Fibroblast of skin of abdomen (primary cell): ENCODE measurements at places on chromosomes 7 and 10.
A peak's percentile ranks its signal among the peaks of the same experiment; 100 is the strongest.

DNA sequence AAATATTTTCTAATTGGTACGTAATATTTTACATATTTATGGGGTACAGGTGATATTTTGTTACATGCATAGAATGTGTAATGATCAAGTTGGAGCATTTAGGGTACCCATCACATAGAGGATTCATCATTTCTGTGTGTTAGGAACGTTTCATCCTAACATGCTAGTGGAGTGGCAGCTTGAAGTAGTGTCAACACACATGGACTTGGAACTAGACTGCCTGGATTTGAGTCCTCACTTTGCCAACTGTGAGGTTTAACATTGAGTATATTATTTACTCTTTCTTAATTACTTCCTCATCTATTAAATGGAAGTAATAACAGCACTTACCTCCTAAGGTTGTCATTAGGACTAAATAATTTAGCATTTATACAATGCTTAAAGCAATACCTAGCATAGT is 241.9 kb downstream of the PLXDC2 start:
- no peak for DNase-seq

DNA sequence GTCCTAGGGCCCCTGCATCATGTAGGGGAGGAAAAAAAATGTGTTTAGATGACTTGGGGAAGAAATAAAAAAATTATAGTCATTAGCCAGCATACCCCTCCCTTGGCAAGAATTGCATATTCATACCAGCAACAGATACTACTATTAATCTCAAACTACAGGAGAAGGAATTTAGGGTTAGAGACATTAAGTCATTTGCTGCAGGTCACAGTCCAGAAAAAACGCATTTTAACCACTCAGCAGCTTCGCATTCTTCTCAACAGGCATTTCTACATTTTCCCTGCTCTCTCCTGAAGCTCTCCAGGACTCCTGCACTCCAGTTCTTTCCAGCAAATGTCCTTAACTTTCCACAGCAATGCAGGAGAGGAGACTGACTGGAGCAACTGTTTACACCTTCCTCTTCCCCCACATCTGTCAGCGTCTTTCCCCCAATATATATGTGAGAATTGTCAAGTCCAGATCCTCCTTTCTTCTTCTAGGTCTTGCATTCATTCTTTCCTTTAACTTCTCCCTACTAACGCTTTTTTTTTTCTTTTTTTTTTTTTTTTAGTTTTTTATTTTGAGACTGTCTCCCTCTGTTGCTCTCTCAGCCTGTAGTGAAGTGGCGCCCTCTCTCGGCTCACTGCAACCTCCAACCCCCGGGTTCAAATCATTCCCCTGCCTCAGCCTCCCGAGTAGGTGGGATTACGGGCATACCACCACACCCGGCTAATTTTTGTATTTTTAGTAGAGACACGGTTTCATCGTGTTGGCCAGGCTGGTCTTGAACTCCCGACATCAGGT is 35.6 kb downstream of the PRPS1L1 start:
- no peak for DNase-seq

DNA sequence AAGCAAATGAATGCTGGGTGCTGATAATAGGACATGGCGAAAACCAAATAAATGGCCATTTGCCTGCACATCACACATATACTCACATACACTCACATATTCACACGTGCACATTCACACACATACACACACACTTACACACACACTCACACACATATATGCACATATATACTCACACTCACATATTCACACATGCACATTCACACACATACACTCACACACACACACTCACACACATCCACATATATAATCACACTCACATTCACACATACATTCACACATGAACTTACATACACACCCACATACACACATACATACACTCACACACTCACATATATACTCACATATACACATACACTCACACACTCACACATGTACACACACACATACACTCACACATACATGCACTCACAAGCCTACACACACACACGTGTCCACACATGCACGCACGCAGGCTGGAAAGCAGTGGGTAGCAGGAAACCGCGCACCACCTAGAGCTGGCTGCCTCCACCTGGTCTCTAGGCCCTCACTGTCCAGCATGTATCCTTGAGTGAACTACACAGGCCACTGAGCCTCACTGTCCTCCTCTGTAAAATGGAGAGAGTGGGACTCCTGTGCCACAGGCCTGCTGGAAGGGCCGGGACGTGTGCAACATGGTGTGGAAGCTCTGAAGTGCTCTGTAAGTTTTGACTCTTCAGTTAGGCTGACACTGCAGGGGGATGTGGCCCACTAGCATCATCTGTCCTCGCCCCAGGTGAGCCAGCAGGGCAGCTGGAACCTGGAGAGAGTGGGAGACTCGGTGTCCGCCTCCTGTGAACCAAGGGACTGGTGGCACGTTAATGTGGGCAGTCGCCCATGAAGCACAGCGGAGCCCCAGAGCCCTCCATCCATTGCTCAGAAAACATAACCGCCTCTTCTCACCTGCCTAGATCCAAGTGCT is 14.9 kb downstream of the TMEM72 start:
- DNase-seq: no peak

DNA sequence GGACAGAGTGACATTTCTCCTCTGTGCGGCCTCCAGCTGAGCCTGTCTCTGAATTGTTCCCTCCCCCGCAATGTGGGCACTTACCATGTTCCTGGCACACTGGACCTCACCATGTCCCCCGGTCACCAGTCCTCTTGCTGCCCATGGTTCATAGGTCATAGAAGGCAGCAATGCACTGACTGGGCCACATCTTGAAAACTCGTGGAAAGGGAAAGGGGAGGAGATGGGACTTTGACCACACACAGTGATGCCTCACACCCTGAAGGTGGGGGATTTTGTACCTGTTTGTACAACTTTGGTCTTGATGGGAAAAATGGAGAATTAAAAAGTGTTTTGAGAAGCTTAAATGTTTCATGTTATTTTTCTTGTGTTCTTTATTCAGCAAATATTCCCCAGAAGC is 61.7 kb upstream of the LRGUK start:
- DNase-seq: no peak

GRCh38 chr10:132957131-132957530 is 14.8 kb upstream of the CFAP46 start:
- DNase-seq: no peak

DNA sequence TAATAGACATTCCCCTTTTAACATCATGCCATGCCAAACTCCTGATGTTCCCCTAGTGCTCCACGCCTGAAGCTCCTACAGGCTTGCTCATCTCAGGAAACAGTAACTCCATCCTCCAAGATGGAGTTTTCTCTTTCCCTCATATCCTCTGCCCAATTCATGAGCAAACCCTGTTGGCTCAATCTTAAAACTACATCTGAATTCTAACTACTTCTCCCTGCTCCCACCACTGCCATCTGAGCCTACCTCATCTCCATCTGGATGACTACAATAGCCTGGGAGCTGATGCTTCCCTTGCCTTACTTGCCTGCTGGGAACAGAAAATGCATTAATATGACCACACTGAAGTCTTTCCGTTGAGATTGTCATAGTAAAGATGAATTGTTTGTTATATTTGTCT is 271.7 kb upstream of the MKLN1 start:
- DNase-seq: no peak

GRCh38 chr7:90593205-90593604 is 2.9 kb upstream of the CDK14 start:
- peak; percentile 20 for DNase-seq

DNA sequence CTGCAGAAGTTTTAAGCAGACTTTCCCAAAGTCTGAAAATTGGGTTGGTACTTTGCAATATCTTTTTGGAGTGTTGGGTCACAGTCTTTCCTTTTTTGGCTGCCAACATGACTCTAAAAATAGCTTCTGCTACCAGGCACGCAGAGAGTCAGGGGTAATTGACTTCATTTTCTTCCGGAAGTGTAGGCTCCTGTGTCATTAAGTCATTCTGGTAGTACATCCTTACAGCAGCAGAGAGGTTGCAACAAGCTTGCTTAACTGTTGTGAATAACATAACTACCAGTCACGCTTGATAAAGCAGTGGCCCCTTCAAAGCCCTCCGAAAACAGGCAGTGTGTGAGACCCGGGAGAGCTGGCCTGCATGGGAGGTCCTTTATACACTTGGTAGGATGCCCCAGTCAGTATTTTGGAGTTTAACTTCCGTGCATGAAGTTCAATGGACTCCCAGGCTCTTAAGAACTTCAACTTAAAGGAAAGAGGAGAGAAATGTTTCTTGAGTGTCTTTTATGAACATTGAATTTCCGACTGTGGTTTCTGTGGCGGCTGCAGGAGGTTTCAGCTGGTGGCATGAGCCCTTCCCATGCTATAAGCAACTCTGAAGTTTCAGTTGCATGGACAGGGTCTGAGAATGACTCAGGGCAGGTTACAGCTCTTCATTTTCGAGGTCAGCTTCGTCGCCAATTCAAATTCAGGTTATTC is 310.7 kb downstream of the GALNT17 start:
- no peak for DNase-seq

DNA sequence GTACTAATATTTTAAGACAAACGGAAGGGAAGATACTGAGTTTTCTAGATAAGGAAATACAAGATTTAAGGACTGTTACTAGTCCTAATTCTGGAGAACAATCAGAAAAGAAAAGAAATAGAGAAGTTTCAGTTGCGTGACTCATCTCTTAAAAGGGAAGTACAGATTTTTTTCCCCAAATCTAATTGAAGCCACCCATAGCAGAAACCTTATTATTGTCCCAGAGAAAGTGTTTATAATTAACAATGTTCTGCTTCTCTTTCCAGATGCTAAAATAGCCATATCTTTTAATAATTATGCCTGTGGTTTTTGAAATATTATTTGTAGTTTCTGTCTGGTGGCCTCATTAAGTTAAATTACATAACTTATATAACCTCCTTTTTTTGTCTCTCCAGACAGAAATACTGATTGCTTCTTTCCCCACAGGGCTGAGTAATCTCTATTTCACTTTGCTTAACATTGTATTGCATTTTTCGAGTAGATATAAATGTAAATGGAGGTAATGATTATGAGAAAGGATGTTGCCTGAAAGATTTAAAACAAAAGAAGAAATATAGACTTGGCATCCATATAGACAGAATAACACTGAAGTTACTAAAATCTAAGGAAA is 240.7 kb upstream of the MBL2 start:
- DNase-seq: no peak

- DNase-seq: no peak
Measured at GRCh38 chr7:110296321-110296720, 794.6 kb upstream of the LRRN3 start.

- no peak for DNase-seq
Measured at GRCh38 chr10:111525696-111526095, 448.9 kb downstream of the ADRA2A start.

- peak; percentile 36 for DNase-seq
Measured at GRCh38 chr10:18195060-18195799, 55.0 kb downstream of the CACNB2 start.

DNA sequence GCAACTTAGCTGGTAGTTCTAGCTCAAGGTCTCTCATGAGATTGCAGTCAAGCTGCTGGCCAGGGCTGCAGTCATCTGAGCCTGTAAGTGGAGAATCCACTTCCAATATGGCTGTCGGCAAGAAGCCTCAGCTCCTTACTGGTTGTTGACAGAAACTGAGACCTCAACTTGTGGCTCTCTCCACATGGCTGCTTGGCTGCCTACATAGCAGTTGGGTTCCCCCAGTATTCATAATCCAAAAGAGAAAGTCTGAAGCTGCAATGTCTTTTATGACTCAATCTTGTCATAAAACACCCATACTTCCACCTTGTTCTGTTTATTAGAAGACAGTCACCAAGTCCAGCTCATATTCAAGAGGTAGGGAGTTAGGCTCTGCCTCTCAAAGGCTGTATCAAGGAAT is 334.9 kb upstream of the KMT2E start:
- DNase-seq: no peak

GRCh38 chr10:127372361-127372760 is 176.0 kb upstream of the INSYN2A start:
- DNase-seq: no peak

DNA sequence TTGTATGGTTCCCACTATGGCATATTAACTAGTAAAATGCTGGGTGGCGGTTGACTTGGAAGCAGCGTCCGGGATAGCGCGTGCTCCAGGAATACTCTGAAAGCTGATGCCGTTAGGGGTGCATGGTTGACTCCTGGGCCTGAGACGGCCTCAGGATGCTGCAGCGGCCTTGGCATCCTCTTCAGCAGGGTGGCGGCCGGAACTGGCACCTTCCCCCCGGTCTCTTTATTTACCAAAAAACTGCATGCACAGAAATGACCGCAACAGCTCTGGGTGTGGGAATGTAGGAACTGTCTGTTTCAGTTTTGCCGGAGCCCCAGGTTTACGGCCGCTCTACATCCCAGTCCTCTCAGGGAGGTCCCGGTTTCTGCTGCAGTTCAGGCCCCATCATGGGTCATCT is 28.8 kb downstream of the PFKP start:
- DNase-seq: no peak

GRCh38 chr10:62373995-62374861 is at the start of gene ZNF365:
Gene ZNF365 (plus strand): TSS chr10:62374369. CDS start chr10:62376194, 1,825 bp downstream.
- DNase-seq: peak; percentile 45

- no peak for DNase-seq
Measured at GRCh38 chr10:71211775-71212317, 524 bp upstream of the UNC5B start.

DNA sequence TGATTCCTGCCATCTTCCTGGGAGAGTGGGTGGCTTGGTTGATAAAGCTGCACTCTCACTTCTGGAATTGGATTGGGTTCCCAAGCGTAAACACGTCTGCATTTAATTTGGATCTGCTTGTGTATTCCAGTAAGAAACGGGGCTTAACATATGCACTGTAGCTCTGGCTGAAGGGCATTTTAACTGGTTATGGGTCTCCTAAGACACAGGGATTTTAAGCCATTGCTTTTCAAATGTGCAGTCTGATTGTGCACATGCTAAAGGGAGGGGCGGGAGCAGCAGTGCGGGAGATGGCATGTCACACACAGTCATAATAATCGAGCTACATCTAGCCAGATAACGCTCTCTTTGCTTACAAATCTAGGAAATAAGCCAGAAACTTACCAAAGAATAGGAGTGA is 247.3 kb upstream of the LYZL1 start:
- DNase-seq: peak; percentile 37

DNA sequence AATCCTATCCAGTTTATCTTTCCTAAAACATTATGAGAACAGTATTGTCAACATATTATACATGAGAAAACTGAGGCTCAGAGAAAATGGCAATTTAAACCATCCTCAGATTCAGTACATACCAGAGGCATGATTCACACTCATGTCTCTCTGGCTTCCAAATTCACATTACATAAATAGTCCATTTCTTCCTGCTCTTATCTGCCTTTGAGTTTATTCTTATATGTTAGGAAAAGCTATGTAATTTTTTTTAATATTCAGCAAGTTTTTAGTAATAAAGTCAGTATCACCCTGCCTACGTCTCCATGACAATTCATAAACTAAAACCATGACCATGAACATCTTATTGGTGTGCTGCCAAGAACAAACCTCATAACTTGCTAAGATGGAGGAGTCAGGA is 1260.2 kb upstream of the SORCS1 start:
- peak; percentile 71 for DNase-seq

DNA sequence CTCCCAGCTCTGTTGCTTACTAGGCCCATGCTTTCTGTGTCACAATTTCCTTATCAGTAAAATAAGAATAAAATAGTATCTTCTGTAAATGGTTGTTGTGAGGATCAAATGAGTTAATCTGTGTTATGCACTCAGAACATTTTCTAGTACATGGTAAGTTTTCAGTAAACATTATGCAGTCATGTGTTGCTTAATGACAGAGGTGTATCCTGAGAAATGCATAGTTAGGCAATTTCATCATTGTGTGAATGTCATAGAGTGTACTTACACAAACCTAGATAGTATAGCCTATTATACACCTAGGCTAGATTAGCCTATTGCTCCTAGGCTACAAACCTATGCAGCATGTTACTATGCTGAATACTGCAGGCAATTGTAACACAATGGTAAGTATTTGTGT is 4.4 kb downstream of the PTTG1IP2 start:
- DNase-seq: no peak

- peak; percentile 47 for DNase-seq
Measured at GRCh38 chr7:117012696-117013095, 59.4 kb downstream of the ST7 start.
